ENCODE measurements at places on chromosomes 1 and 21.

- no peaks in the 10 kb centered on the region for H3K4me1 ChIP-seq
- H3K36me3 ChIP-seq = no peaks in the 10 kb centered on the region
Measured at GRCh38 chr1:53511933-53512806, 53.0 kb downstream of the DMRTB1 start.

GRCh38 chr1:108063703-108064102 lies 98.7 kb upstream of the VAV3 start:
- DNase-seq = no peak
- no peaks in the 10 kb centered on the region for H3K36me3 ChIP-seq
- H3K27me3 ChIP-seq = no peaks in the 10 kb centered on the region
- no peak overlapping the region for H3K4me3 ChIP-seq
- H3K4me1 ChIP-seq = peaks cover 29% of the 10 kb centered on the region
- no peak overlapping the region for H3K27ac ChIP-seq

DNA sequence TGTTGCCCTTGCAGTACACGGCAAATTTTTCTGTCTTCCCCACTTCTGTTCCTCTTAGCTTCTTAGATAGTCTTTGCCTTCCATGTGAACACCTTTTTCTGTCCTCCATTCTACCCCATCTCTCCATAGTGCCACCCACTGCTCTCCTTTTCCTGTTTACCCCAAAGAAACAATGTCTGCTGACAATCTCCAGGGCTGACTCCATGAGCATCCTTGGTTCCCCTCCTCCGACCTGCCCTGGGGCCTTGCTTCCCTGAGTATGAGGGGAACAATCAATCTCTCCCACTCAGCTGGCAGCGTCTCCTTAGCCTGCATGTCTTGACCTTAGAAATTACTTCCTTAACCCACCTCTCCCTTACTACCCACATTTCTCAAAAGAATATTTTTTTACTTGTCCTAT lies 12.3 kb upstream of the MYBPHL start:
- peaks cover 6% of the 10 kb centered on the region for H3K4me1 ChIP-seq
- peaks cover 42% of the 10 kb centered on the region for H3K36me3 ChIP-seq
- H3K4me3 ChIP-seq = peak overlapping the region; percentile 3
- peak overlapping the region; percentile 44 for H3K27ac ChIP-seq
- DNase-seq = no peak

GRCh38 chr1:223551610-223552009 lies 113.9 kb downstream of the CAPN8 start:
- peak overlapping the region; percentile 19 for H3K4me3 ChIP-seq
- no peak for DNase-seq
- no peak overlapping the region for H3K27ac ChIP-seq
- H3K4me1 ChIP-seq = peaks cover 2% of the 10 kb centered on the region

DNA sequence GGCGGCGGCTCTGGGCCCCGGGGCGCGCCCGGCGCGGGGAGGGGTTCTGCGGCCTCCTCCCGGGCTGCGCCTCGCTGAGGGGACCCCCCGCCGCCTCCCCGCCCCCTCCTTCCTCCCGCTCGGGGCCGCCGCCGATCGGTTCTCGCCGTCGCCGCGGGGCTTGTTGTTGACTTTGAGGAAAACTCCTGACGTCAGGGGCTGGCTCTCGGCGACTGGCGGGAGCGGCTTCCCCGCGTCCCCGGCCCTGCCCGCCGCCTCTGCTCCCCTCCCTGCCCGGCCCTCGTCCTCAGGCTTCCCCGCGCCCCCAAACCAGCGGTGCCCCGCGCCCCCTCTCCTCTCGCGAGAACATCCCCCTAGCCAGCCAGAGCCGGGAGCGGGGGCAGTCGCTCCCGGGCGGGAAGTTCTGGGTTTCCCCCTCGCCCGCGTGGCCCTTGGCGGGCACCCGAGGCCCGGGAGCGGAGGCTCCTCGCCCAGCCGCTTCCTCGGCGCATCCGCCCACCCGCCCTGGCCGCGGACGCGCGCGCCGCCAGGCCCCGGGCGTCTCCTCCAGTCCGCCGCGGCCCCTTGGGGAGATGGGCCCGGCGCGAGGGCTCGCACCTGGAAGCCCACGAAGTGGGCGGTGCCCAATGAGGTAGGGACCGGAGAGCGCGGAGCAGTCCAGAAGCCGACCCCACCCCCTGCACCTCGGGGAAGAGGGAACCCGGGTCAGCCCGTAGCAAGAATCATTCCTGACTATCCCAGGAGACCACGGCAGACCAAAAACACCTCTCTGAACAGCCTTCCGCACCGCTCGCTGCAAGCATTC lies 611 bp upstream of the AKT3 start:
- no peaks in the 10 kb centered on the region for H3K36me3 ChIP-seq
- H3K4me3 ChIP-seq = peak overlapping the region; percentile 96
- peaks cover 12% of the 10 kb centered on the region for H3K4me1 ChIP-seq
- peak; percentile 81 for DNase-seq
- H3K27ac ChIP-seq = peak overlapping the region; percentile 83

- peak; percentile 47 for DNase-seq
- peaks cover 15% of the 10 kb centered on the region for H3K36me3 ChIP-seq
- no peak overlapping the region for H3K4me3 ChIP-seq
- H3K27me3 ChIP-seq = peaks cover 33% of the 10 kb centered on the region
- peaks cover 50% of the 10 kb centered on the region for H3K4me1 ChIP-seq
- H3K27ac ChIP-seq = peak overlapping the region; percentile 55
Measured at GRCh38 chr1:34787461-34788420, 5.1 kb upstream of the GJA4 start.

GRCh38 chr21:46366091-46366490 lies 42.1 kb downstream of the PCNT start:
- peaks cover 7% of the 10 kb centered on the region for H3K27me3 ChIP-seq
- peaks cover 34% of the 10 kb centered on the region for H3K36me3 ChIP-seq
- H3K27ac ChIP-seq = no peak overlapping the region
- no peak overlapping the region for H3K4me3 ChIP-seq
- no peak for DNase-seq

- H3K27me3 ChIP-seq = no peaks in the 10 kb centered on the region
- no peak overlapping the region for H3K27ac ChIP-seq
- no peak for DNase-seq
- no peak overlapping the region for H3K4me3 ChIP-seq
Measured at GRCh38 chr1:93322349-93322748, 23.4 kb upstream of the DR1 start.

- H3K27ac ChIP-seq = no peak overlapping the region
- peaks cover 13% of the 10 kb centered on the region for H3K4me1 ChIP-seq
- peaks cover 3% of the 10 kb centered on the region for H3K27me3 ChIP-seq
- DNase-seq = no peak
Measured at GRCh38 chr21:43603641-43604504, 55.4 kb downstream of the HSF2BP start.

- peaks cover 4% of the 10 kb centered on the region for H3K36me3 ChIP-seq
- H3K27me3 ChIP-seq = peaks cover 4% of the 10 kb centered on the region
- no peak for DNase-seq
- H3K4me3 ChIP-seq = no peak overlapping the region
- H3K4me1 ChIP-seq = peaks cover 29% of the 10 kb centered on the region
Measured at GRCh38 chr1:234989479-234990327, 138.9 kb downstream of the TOMM20 start.

GRCh38 chr1:192350356-192350755 lies 33.6 kb downstream of the RGS21 start:
- H3K27ac ChIP-seq = no peak overlapping the region
- no peaks in the 10 kb centered on the region for H3K36me3 ChIP-seq
- no peak for DNase-seq
- no peaks in the 10 kb centered on the region for H3K27me3 ChIP-seq
- no peak overlapping the region for H3K4me3 ChIP-seq

DNA sequence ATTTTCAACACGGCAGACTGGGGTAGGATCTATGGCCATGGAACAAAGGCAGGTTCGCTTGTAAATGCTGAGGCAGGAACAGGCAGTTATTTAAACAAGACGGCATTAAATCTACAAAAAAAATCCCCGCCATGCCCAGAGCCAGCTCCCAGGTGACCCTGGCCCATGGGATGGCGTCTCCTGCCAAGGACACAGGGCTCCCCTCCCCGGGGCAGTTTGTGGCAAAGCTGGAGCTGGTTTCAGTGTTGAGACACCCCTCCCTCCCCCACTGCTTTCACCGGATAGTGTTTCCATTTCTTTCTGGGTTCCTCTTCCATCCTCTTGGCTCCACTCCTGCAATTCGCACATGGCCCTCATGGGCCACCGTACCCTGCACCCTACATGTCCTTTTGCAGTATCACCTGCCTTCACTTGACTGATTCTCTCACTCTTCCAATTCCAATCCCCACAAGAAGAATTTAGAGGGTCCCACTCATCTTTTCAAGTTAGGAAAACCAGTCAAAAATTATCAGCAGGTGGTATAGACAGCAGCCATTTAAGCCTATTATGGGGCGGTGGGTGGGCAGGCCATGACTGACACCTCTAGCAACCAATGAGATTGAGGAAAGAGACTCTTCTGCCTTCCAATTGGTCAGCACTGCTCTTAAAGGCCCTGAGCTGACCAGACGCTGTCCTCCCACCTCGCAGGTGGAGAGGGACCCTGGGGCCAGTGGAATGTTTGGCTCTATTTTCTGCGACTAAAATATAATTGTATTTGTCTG lies 52.0 kb downstream of the OLIG1 start:
- peaks cover 1% of the 10 kb centered on the region for H3K27me3 ChIP-seq
- H3K36me3 ChIP-seq = no peaks in the 10 kb centered on the region
- H3K4me3 ChIP-seq = no peak overlapping the region
- DNase-seq = no peak
- peaks cover under 1% of the 10 kb centered on the region for H3K4me1 ChIP-seq
- no peak overlapping the region for H3K27ac ChIP-seq

DNA sequence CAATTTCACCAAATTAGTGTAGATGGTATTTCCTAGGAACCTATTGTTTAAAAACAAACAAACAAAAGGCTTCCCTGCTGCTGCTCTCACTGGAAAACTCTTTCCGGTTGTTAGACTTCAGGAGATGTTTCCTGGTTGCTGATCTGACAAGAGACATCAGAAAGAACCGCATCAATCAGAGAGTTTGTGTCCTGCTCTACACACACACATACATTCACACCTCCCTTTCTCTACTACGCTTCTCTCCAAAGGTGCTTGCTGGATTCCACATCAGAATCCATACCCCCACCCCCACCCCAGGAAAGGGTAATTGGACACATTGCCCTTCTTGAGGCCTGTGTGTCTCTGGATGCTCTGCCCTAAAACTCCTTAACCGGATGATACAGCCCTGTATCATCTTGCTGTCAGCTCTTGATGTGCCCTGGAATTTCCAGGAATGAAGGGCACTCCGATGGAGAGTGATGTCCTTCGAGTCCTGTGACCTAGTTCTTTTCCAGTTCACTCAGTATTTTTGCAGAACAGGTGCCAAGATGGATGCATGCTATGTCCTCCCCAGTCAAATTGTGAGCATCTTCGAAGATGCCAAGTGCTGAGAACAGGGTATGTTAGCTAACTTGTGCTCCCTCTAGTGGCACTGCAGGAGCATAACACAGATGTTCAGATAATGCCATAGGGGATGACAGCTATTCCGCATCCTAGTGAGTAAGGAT lies 113.7 kb upstream of the SLC35F3 start:
- H3K36me3 ChIP-seq = no peaks in the 10 kb centered on the region
- H3K27me3 ChIP-seq = no peaks in the 10 kb centered on the region
- H3K27ac ChIP-seq = no peak overlapping the region
- DNase-seq = peak; percentile 45
- no peak overlapping the region for H3K4me3 ChIP-seq
- H3K4me1 ChIP-seq = peaks cover 6% of the 10 kb centered on the region

GRCh38 chr1:155003766-155004351 lies 1.3 kb downstream of the ZBTB7B start:
- DNase-seq = no peak
- peak overlapping the region; percentile 77 for H3K27ac ChIP-seq
- peak overlapping the region; percentile 97 for H3K4me3 ChIP-seq
- peaks cover 33% of the 10 kb centered on the region for H3K4me1 ChIP-seq

DNA sequence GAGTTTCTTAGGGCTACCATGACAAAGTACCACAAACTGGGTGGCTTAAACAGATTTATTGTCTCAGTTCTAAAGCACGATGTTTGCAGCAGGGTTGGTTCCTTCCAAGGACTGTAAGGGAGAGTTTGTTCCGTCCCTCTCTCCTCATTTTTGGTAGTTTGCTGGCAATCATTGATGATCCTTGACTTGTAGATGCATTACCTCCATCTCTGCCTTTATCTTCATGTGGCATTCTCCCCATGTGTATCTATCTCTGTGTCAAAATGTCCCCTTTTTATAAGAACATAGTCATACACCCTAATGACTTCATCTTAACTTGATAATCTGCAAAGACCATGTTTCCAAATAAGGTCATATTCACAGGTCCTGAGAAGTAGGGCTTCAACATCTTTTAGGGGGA lies 90.2 kb downstream of the LRRC8C start:
- no peaks in the 10 kb centered on the region for H3K27me3 ChIP-seq
- H3K4me1 ChIP-seq = peaks cover 38% of the 10 kb centered on the region
- H3K36me3 ChIP-seq = no peaks in the 10 kb centered on the region
- no peak overlapping the region for H3K27ac ChIP-seq
- H3K4me3 ChIP-seq = no peak overlapping the region
- no peak for DNase-seq

- no peaks in the 10 kb centered on the region for H3K36me3 ChIP-seq
- no peak for DNase-seq
Measured at GRCh38 chr1:14949270-14949835, 204.2 kb upstream of the TMEM51 start.

DNA sequence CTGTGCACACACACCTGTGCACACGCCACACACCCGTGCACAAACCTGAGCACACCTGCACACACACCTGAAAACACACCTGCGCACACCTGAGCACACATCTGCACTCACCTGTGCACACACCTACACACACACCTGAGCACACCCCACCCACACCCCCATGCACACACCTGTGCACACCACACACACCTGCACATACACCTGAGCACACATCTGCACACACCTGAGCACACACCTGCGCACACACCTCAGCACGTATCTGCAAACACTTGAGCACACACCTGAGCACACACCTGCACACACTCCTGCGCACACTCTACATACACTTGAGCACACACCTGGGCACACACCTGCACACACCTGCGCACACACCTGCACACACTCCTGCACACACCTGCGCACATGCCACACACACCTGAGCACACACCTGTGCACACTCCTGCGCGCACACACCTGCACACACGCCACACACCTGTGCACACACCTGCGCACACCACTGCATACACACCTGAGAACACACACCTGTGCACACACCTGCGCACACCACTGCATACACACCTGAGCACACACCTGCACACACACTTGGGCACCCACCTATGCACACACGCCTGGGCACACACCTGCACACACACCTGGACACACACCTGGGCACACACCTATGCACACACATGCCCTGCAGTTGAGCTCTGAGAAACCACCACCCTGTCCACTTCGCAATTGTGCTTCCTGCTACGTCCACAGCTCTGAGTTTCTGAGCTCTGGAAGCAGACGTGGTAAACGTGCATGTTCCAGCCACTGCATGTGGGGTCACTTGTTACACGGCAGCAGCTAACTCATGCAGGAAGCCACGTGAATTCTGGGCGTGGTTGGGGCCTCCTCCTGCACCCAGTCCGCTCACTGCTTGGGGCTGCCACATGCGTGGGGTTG lies 8.0 kb upstream of the C1orf159 start:
- H3K27ac ChIP-seq = peak overlapping the region; percentile 48
- peak overlapping the region; percentile 51 for H3K4me3 ChIP-seq
- no peaks in the 10 kb centered on the region for H3K4me1 ChIP-seq
- H3K36me3 ChIP-seq = no peaks in the 10 kb centered on the region
- no peak for DNase-seq
- peaks cover 15% of the 10 kb centered on the region for H3K27me3 ChIP-seq

DNA sequence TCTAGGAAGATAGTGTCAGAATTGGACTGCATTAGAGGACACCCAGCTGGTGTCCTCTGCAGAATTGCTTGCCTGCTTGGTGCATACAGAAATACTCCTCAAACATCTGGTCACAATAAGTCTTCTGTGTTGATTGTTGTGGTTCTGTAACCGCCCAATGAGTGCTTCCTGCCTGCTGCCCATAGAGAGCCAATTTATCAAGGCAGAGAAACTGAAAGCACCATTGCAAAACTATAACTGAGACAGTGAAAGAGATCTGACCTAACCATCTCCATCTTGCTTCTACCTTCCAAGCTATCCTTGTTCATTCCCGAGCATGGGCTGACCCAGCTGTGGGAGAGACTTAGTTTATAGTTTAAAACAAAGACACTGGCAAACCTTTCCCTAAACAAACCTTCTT lies 462.4 kb upstream of the RGS18 start:
- H3K4me3 ChIP-seq = no peak overlapping the region
- H3K27ac ChIP-seq = no peak overlapping the region
